ENCODE measurements at places on chromosomes 5 and 9.

GRCh38 chr5:138927544-138927943, 52.4 kb upstream of the LRRTM2 start:
- DNase-seq = no peak

DNA sequence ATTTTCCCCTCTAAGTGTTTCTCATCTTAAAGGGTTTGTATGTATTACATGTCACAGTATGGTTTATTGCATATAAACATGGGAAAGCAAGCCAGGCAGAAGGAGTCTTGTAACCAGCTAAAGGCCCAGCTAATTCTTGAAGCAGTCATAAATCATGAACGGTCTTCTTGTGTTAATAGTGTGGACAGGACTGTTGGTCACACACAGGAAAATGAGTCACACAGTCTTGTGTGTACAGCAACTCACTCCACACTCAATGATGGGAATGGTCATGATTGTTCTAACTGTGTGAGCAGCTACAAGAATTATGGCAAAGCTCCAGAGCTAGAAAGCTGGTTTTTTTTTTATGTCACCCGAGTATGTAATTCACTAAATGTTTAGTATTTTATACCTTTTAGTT, 123.9 kb downstream of the GHR start:
- no peak for DNase-seq

DNA sequence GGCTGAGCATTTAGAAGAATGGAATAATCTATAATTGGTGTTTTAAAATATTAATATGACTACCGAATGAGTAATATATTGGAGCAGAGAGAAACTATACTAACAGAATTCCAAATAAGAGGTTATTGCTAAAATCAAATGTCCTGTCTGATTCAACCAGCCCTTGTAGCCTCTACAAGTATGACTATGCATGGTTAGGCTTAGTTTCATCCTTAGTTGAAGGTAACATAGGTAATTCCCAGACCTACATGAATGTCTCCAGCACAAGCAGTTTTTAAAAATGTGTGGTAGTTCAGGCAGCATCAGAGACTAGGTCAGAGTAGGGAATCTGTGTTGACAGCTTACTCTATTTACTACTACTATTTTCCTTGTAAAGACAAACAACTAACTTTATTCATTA, 51.7 kb upstream of the SLC27A6 start:
- no peak for DNase-seq

DNA sequence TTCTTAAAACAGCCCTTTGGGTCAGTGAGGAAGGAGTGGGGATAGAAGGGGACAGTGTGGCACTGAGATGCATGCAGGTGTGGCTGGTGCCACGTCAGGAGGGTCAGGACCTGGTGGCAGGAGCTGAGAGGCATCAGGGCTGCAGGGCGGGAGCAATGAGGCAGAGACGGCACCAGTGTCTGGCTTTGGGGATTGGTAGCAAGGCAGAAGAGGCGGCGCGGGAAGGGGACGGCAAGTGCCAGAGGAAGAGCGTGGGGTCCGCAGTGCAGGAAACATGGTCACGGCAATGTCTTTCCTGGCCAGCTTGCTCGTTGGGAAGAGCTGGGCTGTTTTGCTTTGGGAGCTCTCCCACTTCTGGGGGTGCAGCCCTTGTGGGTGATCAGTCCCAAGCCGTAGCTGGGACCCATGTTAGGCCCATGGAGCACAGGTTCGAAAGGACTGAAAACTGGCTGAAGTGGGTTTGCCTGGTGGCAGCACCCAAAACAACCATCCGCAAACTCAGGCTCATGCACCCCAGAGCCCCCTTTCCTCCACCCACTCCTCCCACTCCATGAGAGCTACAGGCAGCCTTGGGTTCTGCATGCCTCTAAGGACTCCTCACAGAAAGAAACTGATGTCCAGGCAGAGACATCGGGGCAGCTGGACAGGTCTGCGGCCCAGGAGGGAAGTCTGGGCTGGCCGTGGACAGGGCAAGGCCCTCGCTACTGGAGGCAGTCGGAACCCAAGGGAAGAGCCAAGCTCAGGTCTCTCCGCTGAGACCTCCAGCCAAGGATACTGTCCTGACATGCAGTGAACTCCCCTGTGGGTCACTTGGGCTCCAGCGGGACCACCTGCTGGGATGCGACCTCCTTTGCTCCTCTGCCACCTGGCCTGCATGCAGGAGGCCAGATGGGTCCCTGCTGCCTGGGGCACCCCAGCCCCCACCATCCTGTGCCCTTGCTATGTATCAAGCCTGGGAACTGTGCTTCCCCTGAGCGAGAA, 104.4 kb downstream of the ZNF354C start:
- no peak for DNase-seq

DNA sequence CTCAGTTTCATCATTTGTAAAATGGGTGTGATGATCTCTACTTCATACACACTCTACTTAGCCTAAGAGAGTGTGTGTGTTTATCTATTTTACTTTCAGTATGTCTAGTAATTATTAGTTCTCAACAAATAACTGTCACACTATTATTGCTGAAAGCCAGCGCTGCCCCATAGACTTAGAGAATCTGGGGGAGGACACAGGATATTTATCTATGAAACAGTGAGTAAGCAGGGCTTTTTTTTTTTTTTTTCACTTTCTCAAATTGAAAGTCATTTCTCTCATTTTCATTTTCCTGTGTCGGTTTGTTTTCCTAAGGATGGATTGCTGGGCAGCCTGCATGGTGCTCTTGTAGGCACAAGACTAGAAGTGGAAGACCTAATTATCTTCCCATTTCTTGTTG, 248.4 kb upstream of the RPS23 start:
- no peak for DNase-seq

GRCh38 chr5:175895686-175896102, 24.3 kb downstream of the CPLX2 start:
- peak; percentile 16 for DNase-seq

Measured in stimulated activated CD4-positive, alpha-beta T cell treated with anti-CD3 and anti-CD28 coated beads, Interleukin-15, amount 100 ng/mL, for 48 hours (primary cell).